GM23338 (cell line): ENCODE measurements at places on chromosomes 6 and 20.
A peak's percentile ranks its signal among the peaks of the same experiment; 100 is the strongest.

GRCh38 chr20:49519777-49520359 is 37.4 kb upstream of the KCNB1 start:
- DNase-seq: peak; percentile 41

- DNase-seq: no peak
Observed at GRCh38 chr6:89921691-89922090, 27.4 kb downstream of the GJA10 start.

- DNase-seq: no peak
Observed at GRCh38 chr6:166145751-166146150, 21.9 kb downstream of the TBXT start.

GRCh38 chr6:25218346-25218745 is 60.8 kb upstream of the CARMIL1 start:
- no peak for DNase-seq

DNA sequence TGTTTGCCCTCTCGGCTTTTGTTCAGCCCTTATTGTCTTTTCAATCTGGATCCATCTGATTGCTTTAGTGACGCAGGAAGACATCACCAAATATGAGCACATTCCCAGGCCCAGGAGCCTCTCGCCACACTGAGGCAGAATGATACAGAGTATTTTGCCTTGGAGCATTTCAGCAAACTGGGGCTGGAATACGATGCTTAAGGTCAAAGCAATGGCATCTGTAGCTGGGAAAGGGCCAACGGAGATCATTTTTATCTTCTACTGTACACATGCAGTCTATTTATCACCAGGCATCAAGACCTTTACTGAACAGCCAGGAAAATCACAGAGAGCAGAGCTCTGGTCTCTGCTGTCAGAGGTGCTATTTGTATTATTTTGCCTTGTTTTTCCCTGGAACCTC is 655.3 kb downstream of the RNF144B start:
- no peak for DNase-seq

- DNase-seq: no peak
Observed at GRCh38 chr20:33359399-33360261, 41.7 kb downstream of the CDK5RAP1 start.

- no peak for DNase-seq
Observed at GRCh38 chr20:43361526-43361925, 96.2 kb upstream of the SRSF6 start.

GRCh38 chr6:15549371-15549770 is 113.5 kb downstream of the DTNBP1 start:
- no peak for DNase-seq

GRCh38 chr6:118971682-118972081 is 36.7 kb upstream of the MCM9 start:
- peak; percentile 10 for DNase-seq

DNA sequence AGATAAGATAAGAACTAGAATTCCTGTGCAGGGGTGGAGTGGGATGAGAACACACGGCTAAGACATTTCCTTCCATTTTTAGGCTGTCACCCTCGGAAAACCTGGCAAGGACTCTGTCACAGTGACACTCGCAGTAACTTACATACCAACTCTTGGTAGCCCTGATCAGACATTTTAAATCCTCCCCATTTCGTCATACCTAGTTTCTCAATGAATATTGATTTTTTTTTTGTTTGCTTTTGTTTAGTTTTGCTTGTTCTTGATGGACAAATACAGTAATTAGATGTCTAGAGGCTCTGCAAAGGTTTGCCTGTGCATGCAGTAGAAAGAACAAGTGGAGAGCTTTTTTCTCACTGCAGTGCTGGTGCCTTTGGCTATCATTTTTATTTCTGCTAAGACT is 213.0 kb upstream of the FAM83B start:
- no peak for DNase-seq

GRCh38 chr6:34315780-34316179 is 67.0 kb upstream of the SMIM29 start:
- no peak for DNase-seq

DNA sequence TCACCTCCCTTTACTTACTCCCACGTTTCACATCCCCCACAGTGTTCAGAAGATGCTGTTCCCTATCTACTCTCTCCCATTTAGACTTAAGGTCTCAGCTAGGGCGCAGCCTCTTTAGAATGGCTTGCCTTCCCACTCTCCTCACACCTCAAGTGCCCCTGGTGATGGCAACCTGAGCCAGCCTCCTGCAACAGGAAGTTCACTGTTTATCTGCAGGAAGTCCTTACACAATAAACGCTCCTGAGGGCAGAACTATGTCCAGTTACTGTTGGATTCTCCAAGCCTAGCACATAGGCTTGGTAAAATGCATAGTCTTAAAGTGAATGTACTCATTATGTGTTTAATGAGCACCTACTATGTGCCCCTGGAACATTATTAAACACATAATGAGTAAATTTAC is 21.9 kb upstream of the RAB22A start:
- no peak for DNase-seq

- no peak for DNase-seq
Observed at GRCh38 chr20:5008759-5009158, 7.4 kb upstream of the SLC23A2 start.

GRCh38 chr6:133816171-133816570 is 72.7 kb upstream of the TCF21 start:
- no peak for DNase-seq

GRCh38 chr20:40010483-40010882 is 678.6 kb downstream of the MAFB start:
- DNase-seq: no peak

- no peak for DNase-seq
Observed at GRCh38 chr20:10790013-10790412, 116.2 kb upstream of the JAG1 start.

- peak; percentile 21 for DNase-seq
Observed at GRCh38 chr6:132819405-132820161, 5.2 kb downstream of the RPS12 start.

- DNase-seq: no peak
Observed at GRCh38 chr6:17927705-17928104, 59.7 kb downstream of the KIF13A start.

DNA sequence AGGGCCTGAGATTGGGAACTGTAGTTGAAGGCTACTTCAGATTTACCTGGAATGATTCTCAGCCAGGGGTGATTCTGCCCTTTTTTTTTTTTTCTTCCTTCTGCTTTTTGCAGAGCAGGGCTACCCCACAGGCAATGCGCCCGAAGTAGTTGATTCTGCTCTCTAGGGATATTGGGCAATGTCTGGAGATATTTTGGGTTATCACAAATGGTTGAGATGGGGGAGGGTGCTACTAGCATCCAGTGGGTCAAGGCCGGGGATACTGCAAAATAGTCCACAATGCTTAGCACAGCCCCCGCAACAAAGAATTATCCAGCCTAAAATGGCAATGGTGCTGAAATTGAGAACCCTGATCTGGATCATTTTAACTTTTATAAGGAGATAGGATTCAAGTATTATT is 71.2 kb upstream of the ZMYND8 start:
- no peak for DNase-seq

- DNase-seq: peak; percentile 8
Observed at GRCh38 chr20:58310291-58310782, 822 bp downstream of the RAB22A start.

DNA sequence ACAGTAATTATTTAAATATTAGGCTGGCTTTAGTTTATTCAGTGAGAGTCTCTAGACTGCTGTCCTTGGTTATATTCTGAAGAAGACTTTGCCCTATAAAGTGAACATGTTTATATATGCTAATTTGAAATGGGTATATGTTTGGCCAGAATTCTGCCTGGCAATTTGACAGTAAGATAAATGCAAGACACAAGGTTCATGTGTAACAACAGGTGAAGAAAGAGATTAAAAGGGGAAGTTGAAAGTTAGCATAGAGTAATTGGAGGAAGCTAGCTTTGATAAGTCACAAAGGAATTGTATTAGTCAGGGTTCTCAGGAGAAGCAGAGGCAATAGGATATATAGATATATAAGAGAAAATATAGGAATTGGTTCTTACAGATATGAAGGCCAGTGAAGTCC is 191.4 kb downstream of the CENPW start:
- no peak for DNase-seq

GRCh38 chr6:17826301-17826700 is 119.6 kb upstream of the NUP153 start:
- DNase-seq: no peak

DNA sequence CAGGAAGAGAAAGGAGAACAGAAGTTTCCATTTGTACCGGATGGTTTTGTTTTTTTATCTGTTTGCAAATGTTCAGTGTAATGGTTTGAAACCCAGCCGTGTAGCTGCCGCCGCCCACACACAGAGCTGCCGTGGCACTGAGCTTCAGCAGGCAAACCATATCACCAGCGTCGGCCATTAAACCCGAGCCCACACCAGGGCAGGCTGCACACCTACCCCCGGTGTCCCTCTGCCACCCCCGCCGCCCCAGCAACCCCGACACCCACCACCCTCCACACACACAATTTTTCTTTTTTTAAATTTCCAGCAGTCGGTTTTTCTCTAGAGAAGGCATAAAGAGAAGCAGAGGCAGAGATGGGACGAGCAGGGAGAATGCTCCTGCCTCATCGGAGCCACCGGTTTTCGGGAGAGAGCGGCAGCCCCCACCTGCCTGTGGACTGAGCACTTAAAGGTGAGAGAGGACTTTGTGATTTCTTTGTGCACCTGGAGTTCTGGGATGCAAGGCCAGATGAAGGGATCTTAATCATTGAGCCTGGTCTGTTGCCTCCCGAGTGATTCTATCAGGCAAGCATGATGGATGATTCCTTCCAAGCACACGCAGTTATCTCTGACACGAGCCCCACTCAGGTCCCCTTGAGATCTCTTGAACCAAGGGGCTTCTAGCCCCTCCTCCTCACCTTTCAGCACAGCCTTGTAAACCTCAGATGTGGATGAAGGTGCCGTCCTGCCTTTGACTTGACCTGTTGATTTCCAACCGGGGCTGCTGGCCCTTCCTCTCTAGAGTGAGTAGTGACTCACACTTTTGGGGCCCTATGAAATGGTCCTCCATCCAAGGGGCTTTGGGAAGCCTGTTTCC is 17.5 kb upstream of the ZNF831 start:
- DNase-seq: no peak

GRCh38 chr20:17969884-17970409 is 1.1 kb downstream of the MGME1 start:
- peak; percentile 39 for DNase-seq

- no peak for DNase-seq
Observed at GRCh38 chr6:153591159-153591558, 447.9 kb upstream of the OPRM1 start.

DNA sequence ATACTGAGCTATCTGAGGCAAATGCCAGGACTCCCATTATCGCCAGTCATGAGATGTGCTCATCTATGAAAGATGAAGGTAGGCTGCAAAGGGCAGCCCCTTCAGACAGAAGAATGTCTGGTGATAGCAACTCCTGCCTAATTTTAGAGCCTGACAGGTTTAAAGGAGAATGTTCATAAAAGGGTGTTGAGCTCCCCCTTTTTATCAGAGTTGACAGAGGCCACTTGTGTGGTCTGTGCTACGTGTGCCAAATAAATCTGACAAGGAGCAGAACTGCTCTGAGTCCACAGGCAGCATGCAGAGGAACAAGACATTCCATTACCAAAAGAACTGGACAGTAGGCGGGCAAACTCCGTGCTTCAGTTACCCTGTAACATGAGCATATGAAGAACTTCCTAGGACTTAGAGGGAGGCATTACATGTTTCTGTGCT is 101.8 kb downstream of the PREP start:
- DNase-seq: no peak

- DNase-seq: no peak
Observed at GRCh38 chr6:44569931-44570385, 182.5 kb downstream of the CDC5L start.

DNA sequence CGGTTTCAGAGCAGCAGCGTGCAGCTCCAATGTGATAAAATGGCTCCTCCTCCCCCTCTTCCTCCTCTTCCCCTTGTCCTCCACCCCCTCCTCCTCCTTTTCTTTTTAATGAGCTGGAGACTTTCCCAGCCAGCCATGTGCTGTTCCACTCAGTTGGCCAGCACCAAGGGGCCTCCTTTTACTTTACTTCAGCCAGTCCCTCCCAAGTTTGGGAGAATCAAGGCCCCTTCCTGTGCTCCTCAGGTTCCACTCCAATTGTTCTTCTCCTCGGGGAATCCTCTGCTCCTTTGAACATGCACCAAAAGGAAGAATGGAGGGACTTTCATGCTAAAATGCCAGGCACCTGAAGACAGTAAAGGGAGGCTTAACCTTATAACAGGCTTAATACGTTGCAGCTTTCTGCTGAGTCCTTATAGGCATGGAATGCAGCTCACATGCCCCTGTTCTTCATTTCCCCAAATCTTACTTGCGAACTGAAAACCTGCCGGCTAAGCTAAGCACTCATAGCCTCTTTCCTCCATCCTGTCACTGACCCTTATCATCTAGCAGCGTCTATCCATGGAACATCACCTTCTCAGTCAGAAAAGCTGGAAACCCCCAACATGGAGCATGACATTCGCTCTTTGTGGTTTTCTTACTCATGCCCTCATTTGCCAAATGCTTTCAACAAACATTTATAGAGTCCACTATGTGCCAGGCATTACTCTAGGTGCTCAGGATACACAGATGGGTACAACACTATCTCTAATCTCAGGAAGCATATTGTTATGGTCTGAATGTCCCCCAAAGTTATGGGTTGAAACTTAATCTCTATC is 170.6 kb downstream of the PHACTR1 start:
- DNase-seq: peak; percentile 56

DNA sequence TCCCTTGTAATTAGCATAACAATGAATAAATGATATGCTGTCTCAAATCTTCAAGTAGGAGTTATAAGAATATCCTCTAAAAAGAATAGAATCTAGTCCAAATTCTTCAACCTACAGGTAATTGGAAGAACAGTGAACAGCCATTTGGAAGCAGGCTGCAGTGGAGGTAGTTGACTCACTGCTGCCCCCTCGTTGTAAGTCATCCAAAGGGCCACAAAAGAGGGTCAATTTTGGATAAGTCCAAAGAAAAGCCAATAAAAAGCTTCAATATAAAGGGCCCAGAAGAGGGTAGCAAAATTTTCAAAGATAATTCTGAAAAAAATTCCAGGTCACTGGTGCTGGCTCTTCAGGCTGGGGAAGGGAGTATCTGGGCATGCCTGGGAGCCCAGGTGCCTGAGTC is 60.8 kb upstream of the SSTR4 start:
- peak; percentile 65 for DNase-seq

DNA sequence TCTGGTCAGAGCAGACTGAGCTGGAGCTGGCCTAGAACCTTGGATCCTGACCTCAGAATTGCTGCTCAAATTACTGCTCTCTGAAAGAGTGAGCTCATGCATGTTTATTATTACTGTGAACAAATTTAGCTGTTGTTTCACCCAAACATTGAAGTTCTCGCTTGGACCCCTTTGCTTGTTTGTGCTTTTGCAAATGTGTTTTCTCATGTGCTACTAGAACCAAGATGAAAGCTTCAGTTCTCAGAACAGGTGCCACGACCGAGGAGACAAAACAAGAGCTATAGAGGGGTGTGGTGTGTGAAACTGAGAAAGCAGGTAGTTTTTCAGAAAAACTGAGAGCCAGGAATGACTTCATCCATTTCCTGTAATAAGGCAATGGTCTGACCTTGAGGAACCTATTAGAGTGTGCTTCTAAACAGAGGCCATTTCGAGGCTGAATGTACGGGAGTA is 50.0 kb upstream of the ESR1 start:
- no peak for DNase-seq

- no peak for DNase-seq
Observed at GRCh38 chr6:98831959-98832283, 2.5 kb upstream of the POU3F2 start.
